ENCODE measurements at places on chromosomes 16 and 17. TPM values are rescaled to one million over a fixed set of nuclear protein-coding genes. Genes with fewer than 3 reads are reported as not detected.

- H3K36me3 ChIP-seq: peaks cover 63% of the 10 kb centered on the region
- no peak overlapping the region for H3K27ac ChIP-seq
- no peaks in the 10 kb centered on the region for H3K4me1 ChIP-seq
- DNase-seq: no peak
- H3K4me3 ChIP-seq: no peak overlapping the region
- no peaks in the 10 kb centered on the region for H3K27me3 ChIP-seq
Observed at GRCh38 chr17:31357839-31358394, 33.6 kb upstream of the RAB11FIP4 start.

GRCh38 chr16:81634380-81635062 lies 144.6 kb upstream of the PLCG2 start:
- no peak for DNase-seq
- H3K4me3 ChIP-seq: no peak overlapping the region
- no peak overlapping the region for H3K27ac ChIP-seq

DNA sequence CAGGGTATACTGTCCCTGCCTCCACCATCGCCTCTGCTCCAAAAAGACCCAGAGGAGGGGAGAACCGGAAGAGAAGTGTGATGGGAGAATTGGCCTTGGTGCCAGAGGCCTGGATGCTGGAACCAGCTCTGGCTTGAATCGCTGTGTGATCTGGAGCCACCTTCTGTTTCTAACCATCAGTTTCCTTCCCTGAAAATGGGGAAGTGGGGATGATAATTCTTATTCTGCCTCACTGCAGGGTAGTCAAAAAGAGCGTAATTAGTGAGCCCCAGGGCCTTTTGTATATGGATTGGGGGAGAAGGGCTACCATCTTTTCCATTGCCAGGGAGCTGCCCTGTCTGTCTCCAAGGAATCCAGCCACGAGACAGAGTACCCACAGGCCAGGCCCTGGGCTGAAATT lies 52.2 kb downstream of the CCT6B start:
- H3K4me1 ChIP-seq: no peaks in the 10 kb centered on the region
- DNase-seq: no peak
- H3K4me3 ChIP-seq: no peak overlapping the region
- H3K27me3 ChIP-seq: no peaks in the 10 kb centered on the region
- H3K36me3 ChIP-seq: no peaks in the 10 kb centered on the region
- no peak overlapping the region for H3K27ac ChIP-seq

GRCh38 chr16:2058420-2058819 lies 10.6 kb downstream of the TSC2 start:
- no peaks in the 10 kb centered on the region for H3K36me3 ChIP-seq
- no peak overlapping the region for H3K4me3 ChIP-seq
- H3K4me1 ChIP-seq: no peaks in the 10 kb centered on the region
- H3K27ac ChIP-seq: no peak overlapping the region
- H3K27me3 ChIP-seq: no peaks in the 10 kb centered on the region

DNA sequence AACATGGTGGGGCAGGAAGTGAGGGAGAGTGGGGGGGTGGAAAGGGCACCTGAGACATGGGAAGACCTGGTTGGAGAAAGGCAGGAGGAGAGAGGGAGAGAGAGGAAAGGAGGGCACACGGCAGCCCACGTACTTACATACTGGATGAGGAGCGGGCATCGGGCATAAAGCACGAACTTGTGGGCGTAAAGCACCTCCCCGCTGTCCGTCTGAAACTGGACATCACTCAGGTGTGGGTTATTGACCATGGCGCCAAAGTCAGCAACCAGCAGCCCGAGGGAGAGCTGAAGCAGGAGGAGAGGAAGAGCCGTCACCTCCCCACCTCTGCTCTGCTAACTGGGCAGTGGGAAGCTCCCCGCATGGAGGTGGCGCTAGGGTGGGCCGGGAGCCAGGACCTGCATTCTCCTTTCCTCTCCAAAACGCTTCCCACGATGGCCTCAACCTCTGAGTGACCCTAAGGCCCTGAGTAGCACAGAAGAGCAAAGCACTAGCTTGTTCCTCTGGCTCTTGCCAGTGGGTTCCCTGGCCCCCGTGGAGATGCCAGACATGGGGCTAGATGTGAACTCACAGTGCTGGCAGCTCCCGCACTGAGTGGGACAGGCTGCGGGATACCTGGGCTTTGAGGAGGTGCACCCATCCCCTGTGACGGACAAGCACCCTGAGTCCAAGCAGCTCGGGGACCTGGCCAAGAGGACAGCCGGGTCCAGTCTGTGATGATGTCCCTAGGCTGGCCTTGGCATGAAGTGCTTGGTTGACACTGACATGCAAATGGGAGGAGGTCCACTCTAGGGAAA lies 16.9 kb downstream of the SLX4 start:
- H3K4me3 ChIP-seq: no peak overlapping the region
- DNase-seq: no peak
- no peaks in the 10 kb centered on the region for H3K4me1 ChIP-seq
- no peak overlapping the region for H3K27ac ChIP-seq

DNA sequence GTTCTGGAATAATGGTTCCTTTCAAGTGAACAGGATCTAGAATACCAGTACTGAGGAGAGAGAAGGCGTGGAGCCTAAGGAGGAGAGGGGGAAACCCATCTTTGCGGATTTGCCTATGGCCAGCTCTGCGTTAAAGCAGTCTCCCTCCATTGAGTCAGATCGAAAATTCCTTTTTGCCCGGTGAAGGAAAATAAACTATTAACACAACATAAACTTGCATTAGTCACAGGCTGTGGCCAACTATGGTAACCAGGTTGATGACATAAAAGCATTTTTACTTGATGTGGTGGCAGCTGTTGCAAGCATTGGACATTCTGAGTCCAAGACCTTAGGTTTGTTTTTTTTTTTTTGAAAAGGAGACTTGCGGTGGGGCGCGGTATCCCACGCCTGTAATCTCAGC lies 8.9 kb downstream of the LDAF1 start:
- peaks cover 28% of the 10 kb centered on the region for H3K4me1 ChIP-seq
- H3K27me3 ChIP-seq: no peaks in the 10 kb centered on the region
- DNase-seq: peak; percentile 92
- H3K4me3 ChIP-seq: no peak overlapping the region

DNA sequence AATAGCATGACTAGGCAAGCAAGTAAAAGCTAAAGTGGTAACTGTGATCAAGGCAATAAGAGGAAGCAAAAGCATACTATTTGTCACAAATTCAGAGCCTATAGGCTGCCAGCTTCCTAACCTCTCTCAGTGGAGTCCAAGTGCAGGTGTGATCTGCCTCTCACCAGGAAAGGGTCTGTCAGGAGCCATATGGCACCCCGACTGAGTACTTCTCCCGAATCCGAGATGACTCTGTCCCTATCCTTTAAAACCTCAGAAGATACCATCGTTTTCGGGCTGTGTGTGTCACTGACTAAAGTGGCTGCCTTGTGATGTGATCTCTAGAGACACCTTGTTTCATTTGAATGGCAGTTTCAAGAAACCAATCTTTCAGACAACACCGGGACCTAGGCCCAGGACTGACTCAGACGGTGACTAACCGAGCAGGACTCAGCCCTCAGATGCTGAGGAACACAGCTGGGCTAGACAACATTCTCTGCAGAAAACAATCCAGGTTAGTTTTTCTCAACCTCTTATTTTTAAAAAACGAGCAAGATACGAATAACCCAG lies 63.6 kb downstream of the SMG6 start:
- peaks cover 71% of the 10 kb centered on the region for H3K4me1 ChIP-seq
- no peaks in the 10 kb centered on the region for H3K36me3 ChIP-seq
- peak overlapping the region; percentile 92 for H3K27ac ChIP-seq
- peak overlapping the region; percentile 57 for H3K4me3 ChIP-seq
- DNase-seq: peak; percentile 95

DNA sequence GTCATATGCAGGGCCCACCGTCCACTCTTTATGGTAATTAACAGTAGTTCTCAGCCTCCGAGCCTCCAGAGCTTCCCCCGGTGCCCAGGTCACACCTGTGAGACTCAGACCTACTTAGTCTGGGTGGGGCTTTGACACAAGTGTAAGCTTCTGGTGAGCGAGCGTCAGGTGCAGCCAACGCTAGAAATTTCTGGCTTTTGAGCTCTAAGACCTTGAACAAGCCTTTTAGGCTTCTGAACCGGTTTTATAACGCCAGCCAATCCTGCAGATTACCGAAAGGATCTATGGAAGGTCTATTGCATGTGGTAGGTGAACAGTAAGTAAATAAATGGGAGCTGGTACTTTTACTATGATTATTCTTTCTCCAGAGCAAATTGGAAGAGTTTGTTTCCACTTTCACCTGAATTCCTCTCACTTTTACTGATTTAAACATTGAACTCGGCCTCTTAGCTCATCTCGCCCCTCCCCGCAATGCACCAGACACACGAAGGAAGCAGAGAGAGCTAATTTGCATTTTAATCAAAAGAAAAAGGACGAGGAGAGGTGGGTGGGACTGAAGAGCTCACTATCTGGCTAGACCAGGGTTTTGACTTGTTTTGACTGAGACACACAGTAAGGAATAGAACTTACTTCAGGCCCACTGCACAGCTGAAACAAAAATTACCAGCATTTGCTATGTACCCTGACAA lies 47.1 kb downstream of the ABAT start:
- no peak overlapping the region for H3K27ac ChIP-seq
- H3K4me1 ChIP-seq: no peaks in the 10 kb centered on the region
- no peaks in the 10 kb centered on the region for H3K27me3 ChIP-seq
- no peak overlapping the region for H3K4me3 ChIP-seq
- H3K36me3 ChIP-seq: no peaks in the 10 kb centered on the region
- no peak for DNase-seq

- H3K4me3 ChIP-seq: no peak overlapping the region
- no peak overlapping the region for H3K27ac ChIP-seq
- H3K27me3 ChIP-seq: no peaks in the 10 kb centered on the region
- peaks cover 16% of the 10 kb centered on the region for H3K4me1 ChIP-seq
- H3K36me3 ChIP-seq: no peaks in the 10 kb centered on the region
- no peak for DNase-seq
Observed at GRCh38 chr16:4366016-4366415, 5.6 kb upstream of the VASN start.

- peaks cover 23% of the 10 kb centered on the region for H3K36me3 ChIP-seq
- DNase-seq: peak; percentile 29
- H3K27ac ChIP-seq: no peak overlapping the region
- H3K27me3 ChIP-seq: no peaks in the 10 kb centered on the region
Observed at GRCh38 chr17:35709874-35710273, 21.6 kb upstream of the RASL10B start.

GRCh38 chr16:86428729-86429517 lies 81.4 kb upstream of the FOXF1 start:
- H3K27ac ChIP-seq: no peak overlapping the region
- no peak overlapping the region for H3K4me3 ChIP-seq
- DNase-seq: no peak
- H3K4me1 ChIP-seq: no peaks in the 10 kb centered on the region
- H3K27me3 ChIP-seq: peaks cover 24% of the 10 kb centered on the region

DNA sequence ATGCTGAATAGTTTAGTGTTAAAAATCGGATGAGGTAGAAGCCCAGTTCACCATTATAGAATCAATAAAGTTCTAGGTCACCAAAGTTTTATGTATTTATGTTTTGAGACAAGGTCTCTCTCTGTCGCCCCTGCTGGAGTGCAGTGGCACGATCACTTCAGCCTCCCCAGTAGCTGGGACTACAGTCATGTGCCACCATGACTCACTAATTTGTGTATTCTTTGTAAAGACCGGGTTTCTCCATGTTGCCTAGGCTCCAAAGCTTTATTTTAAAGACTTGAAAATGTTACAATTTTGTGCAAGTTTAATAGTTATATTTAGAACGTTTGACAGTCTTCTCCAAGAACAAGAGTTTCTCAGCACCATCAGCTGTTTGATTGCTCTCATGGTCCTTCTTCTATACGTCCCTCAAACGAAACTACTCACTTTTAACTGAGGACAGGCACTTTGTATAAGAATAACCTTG lies 32.1 kb downstream of the NDE1 start:
- peak overlapping the region; percentile 71 for H3K27ac ChIP-seq
- H3K27me3 ChIP-seq: no peaks in the 10 kb centered on the region
- H3K4me1 ChIP-seq: peaks cover 3% of the 10 kb centered on the region
- H3K4me3 ChIP-seq: no peak overlapping the region

- H3K27ac ChIP-seq: no peak overlapping the region
- no peaks in the 10 kb centered on the region for H3K36me3 ChIP-seq
- DNase-seq: no peak
- no peaks in the 10 kb centered on the region for H3K27me3 ChIP-seq
Observed at GRCh38 chr16:76576526-76576925, 299.3 kb downstream of the CNTNAP4 start.

DNA sequence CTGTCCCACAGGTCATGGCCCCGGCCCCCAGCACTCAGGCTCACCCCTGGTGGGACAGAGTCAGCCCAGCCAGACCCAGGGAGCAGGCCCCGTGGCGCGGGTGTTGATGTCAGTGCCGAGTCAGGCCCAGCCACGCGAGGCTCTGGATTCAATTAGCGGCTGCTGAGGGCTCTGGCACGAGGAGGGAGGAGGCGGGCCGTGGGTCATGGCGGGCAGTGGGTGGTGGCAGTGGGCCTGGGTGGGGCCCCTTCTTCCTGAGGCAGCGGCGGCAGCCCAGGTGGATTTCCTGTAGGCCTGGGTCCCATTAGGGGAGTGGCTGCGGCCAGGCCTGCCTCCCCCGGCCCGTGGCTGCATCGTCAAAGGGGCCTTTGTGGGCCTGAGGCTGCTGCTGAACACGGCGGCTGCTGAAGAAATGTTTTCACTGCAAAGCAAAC lies 12.9 kb downstream of the VASN start:
- H3K27me3 ChIP-seq: no peaks in the 10 kb centered on the region
- H3K36me3 ChIP-seq: peaks cover 7% of the 10 kb centered on the region
- no peak overlapping the region for H3K4me3 ChIP-seq
- DNase-seq: peak; percentile 95
- peak overlapping the region; percentile 90 for H3K27ac ChIP-seq
- H3K4me1 ChIP-seq: peaks cover 66% of the 10 kb centered on the region

GRCh38 chr17:21125862-21126261 lies 902 bp upstream of the DHRS7B start:
- H3K36me3 ChIP-seq: no peaks in the 10 kb centered on the region
- no peak overlapping the region for H3K27ac ChIP-seq
- H3K4me3 ChIP-seq: peak overlapping the region; percentile 94
- peaks cover 3% of the 10 kb centered on the region for H3K4me1 ChIP-seq
- no peaks in the 10 kb centered on the region for H3K27me3 ChIP-seq
- DNase-seq: no peak

DNA sequence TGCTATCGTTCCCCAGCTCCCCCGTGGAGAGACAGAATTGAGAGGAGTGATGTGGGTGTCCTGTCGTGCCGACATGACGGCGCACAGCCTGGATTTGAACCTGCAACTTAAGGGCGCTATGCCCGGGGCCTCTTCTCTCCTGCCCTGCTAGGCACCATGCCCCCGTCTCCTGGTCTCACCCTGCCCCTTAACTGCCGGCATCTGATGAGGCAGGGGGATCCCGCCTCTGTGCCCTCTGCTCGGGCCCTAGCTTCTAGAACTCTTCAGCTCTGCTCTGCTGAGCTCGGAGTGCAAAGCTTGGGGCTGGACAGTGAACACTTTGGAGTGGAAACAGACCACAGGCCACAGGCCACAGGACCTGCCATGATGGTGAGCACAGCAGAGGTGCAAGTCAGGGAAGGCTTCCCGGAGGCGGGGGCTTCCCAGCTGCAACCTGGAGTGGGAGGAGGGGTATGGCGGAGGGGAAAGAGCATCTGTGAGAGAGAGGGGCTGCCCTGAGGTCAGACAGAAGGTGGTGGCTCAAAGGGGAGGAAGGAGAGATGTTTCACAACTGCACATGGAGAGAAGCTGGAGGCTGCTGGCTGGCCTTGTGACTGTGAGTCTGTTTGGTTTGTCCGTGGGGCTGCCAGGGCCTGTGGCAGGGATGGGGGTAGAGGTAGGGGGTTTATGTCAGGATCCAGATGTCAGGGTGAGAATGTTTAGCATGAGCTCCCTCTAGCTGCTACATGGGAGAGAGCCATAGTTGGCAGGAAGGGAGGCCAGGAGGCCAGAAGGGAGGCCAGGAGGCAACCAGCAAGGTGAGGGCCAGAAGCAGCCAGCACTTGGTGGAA lies 107.8 kb downstream of the CRLF3 start:
- H3K4me1 ChIP-seq: no peaks in the 10 kb centered on the region
- no peaks in the 10 kb centered on the region for H3K36me3 ChIP-seq

The ASGR2 gene
- total RNA-seq: not detected

The NDUFAF8 gene
- total RNA-seq: 53.1 TPM

The VWA3A gene
- total RNA-seq: not detected

The SSTR5 gene
- total RNA-seq: not detected

The STX8 gene
- total RNA-seq: 40.7 TPM

The HASPIN gene
- 3.0 TPM for total RNA-seq
